CD4-positive, alpha-beta T cell (primary cell): ENCODE measurements at places on chromosomes 5 and 9. TPM values are rescaled to one million over a fixed set of nuclear protein-coding genes. Genes with fewer than 3 reads are reported as not detected.

The RASEF gene
- total RNA-seq: not detected

The ESM1 gene
- total RNA-seq: not detected

The NTRK2 gene
- 0.06 TPM for total RNA-seq

The MEIKIN gene
- total RNA-seq: not detected

- DNase-seq: no peak
Measured at GRCh38 chr5:117488976-117489500, 914.4 kb upstream of the SEMA6A start.

DNA sequence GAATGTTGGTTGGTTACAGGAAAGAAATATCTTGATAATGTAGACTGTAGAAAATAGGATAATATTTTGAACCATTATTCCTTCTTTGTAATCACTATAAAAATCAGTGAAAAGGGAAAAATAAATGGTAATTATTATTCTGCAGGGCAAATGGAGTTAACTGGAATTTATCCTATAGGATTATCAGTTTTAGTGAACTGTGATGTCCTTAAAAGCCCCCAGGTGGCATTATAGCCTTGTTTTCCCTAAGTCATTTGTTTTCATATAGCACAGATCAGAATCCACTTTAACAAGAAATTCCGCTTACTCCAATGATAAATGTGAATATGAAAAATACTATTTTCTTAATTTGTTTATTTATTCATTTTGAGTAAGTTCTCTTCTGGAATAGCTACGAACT is 26.2 kb upstream of the WDR41 start:
- no peak for DNase-seq

GRCh38 chr9:115946530-115946929 is 207.1 kb upstream of the PAPPA start:
- no peak for DNase-seq

- no peak for DNase-seq
Measured at GRCh38 chr9:133304158-133304470, 29.1 kb upstream of the ABO start.

DNA sequence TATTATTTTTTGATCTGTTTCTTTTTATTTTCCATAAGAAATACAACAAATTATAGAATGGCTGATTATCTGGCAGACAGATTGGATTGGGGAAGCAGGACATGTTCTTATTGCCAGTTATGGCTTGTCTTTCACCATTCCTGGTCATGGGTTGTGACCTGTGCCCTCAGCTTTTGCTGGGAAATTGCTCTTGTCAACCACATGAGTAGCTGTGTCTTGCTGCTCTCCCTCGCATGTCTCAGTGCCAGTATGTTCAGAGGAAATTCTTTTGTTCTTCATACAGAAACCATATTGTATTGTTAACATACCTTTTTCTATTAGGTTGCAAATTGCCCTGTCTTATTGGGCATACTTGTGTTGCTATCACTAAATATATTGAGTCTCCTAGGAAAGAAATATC is 344.1 kb downstream of the OSTF1 start:
- no peak for DNase-seq

DNA sequence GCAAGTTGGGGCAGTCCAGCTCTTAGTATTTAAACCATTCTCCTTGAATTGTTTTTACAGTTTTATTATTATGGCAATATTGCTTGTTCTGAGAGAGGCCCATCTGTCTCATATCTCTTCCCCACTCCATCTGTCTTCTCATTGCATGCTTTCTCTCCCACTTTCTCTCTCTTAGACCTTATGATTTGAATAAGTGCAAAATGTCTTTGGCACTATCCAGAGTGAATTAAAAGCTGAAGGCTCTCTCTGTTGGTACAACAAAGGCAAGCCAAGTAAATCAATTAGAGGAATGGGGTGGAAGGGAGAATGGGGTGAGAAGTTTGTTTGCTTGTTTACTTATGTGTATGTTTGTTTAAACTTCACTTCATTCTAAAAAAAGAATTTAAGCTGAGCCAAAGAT is 195.3 kb upstream of the RFX3 start:
- no peak for DNase-seq
